ENCODE measurements at places on chromosomes 11 and 22.
A peak's percentile ranks its signal among the peaks of the same experiment; 100 is the strongest.

DNA sequence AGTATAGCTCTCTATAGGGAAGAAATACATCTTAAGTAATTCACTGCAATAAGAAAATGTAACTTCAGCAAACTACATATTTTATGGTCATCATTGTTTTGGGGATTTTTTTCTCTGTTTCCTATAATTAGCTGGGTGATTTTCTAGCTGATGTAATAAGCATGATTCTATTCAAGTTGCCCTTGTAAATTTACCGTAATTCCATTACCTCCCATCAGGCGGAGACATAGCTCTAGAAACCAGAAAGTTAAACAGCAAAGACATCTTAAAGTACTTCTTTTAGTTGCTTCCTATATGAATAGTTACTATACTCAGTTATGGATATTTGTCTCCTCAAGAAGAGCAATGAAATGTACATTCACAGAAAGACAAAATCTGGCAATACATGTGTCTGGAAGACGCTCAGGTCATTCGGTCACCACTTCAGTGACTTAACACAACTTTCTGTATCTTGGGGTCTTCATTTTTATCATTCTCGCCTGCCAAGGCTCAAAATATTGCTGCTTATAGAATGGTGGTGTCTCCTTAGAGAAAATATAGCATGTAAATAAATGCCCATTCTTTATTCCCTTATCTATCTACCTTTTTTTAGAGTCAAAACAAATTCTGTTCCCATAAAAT, 239.9 kb upstream of the ZC3H12C start:
- no peak for DNase-seq

DNA sequence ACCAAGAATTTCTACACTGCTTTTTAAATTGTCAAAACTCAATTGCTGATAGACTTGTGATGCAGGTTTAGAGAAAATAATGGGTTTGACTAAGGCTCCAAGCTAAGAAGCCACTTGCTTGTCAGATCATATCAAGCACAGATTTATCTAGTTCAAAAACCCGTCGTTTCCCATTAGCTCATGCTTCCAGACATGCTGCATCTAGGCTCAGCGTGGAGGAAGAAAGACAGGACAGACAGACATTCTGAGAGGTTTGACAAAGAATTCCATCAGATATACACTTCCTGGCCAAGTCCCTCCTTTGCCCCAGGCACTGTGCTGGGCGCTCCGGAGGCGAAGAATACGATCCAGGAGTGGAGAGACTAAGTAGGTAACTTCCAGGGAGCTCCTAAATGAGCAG, 76.8 kb downstream of the KCNC1 start:
- DNase-seq, result no peak

DNA sequence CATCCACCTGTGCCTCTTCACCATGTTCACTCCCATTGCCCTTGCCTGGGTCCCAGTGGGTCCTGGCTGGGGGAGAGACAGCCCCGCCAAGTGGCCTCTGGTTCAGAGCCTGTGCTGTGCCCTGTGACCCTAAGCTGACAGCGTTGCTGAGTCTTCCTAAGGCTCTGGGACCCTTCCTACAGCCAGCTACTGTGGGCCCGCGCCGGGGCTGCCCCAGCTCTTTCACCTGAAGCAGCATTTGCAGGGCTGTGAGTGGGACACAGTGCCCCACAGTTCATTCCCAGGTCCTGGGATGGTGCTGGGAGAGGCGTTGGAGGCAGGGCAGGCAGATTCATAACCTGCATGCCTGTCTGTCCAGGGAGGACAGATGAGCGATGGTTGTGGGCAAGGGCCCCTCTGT, 10.7 kb downstream of the TPCN2 start:
- DNase-seq, result no peak

DNA sequence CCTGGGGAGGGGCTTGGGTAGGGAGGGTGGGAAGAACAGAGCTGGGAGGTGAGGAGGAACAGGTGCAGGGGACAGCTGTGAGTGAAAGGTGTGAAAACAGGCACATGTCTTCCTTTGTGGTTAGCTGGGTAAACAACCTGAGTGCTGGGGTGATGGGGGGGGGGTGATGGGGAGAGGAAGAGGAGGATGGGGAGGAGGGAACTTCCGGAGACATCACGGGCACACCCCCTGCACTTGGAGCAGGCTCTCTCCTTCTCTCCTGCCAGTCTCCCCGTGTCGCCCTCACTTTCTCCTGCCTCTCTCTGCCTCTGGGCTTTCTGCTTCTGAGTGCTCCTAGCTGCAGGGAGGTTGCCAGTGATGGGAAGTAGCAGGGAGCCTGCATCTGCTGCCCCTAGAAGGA, 8.8 kb downstream of the CXCR5 start:
- no peak for DNase-seq

- no peak for DNase-seq
Observed at GRCh38 chr11:93869830-93870229, 19.4 kb upstream of the VSTM5 start.

- no peak for DNase-seq
Observed at GRCh38 chr11:91312541-91312940, 912.1 kb upstream of the FAT3 start.

DNA sequence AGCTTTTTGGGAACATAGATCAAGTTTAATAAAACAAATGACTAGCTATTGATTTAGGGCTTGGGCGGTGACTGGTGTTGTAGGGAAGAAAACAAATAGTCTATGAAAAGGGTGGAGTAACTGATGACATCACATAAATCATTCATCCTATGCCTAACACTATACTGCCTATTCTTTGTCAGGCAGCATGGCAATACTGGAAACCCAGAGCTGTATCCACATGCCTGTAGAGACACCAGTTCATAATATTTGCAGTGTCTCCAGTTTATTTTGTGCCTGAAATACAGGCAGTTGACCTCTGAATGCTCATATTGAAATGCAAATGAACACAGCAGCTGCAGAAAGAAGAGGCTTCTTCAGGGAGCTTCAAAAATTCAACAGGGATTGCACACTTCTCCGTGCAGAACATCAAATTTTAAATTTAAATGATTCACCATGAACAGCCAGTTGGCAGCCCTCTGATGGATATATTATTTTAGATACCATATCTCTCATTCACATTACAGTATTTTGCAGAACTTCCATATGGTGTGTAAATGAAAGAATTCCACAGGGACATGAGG, 283.1 kb upstream of the CTSC start:
- DNase-seq, result no peak

GRCh38 chr11:40185793-40186192, 1273.7 kb downstream of the LRRC4C start:
- DNase-seq, result no peak

GRCh38 chr11:131290185-131290584, 80.2 kb upstream of the NTM start:
- DNase-seq, result no peak

DNA sequence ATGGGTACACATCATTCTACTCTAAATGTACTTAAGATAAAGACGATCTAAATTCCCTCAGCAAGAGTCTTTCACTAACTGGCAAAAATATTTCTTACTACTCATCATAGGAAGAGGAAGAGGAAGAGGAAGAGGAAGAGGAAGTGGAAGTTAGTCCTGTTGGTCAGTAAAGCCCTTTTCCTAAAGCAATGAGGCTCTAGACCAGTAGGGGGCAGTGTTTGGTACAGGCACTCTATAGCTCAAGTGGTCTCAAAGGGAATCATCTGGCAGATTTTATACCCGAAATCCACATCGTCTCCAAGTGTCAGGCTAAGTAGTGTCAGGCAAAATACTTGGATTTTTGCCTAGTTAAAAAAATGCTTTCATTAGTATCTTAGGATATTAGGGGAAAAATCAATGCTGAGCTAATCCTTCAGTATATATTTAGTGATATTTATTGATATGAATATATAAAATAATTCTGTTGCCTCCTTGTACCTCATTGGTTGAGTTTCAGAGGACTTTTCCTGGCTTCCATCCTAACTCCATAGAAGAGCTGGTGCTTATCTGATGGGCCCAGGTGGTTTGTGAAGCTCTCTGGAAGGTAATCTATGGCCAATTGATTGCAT, 7.7 kb downstream of the BLID start:
- DNase-seq, result peak; percentile 26

- DNase-seq, result no peak
Observed at GRCh38 chr22:22957090-22957489, 69.5 kb downstream of the IGLL5 start.

DNA sequence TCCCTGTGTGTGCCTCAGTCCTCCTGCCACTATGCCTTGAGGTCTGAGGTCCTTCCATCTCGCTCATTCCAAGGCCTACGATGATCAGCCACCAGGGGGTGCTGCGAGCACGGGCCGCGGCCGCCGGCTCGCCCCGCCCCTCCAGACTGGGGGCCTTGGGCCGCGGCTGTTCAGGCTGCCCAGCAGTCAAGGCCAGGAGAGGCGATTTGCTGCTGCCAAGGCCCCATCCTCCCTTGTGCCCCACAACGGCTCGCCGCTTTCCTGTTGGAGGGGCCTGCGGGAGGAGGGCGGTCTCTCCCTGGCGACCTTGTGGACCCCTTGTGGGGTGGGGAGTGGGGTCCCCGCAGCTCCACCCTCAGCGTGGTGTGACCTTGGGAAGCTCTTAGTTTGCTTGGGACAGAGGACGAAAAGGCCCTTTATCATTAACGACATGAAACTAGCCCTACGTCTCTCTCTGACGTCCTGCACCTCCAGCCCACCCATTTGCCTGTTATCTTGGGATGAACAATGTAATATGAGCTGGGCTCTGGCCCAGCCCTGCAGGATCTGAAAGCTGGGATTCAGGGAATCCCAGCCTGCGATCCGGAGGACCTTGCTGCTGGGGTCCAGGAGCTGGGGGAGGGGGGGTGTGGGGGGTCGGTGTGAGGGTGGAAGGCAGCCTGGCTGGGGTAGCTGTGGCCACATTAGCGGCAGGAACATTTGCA, 5.3 kb upstream of the GALR3 start:
- DNase-seq, result peak; percentile 92

- no peak for DNase-seq
Observed at GRCh38 chr22:46660604-46661201, 40.5 kb downstream of the GRAMD4 start.

DNA sequence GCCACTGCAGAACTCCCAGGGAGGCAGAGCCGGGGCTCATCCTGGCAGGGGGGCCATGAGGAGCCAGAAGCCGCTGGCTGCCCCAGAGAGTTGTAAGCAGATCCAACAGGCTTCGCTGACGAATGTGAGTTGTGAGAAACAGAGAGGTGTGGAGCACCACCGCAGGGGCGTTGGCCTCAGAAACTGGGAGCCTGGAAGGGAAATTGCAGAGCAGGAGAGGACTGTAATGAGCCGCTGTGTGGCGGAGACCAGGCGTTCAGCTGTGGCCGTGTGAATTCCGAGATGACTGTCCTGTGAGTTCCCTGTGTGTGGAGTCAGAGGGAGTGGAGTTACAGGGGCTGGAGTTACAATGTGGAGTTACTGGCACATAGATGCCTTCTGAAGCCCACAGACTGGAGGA, 27.7 kb upstream of the ETS1 start:
- no peak for DNase-seq

DNA sequence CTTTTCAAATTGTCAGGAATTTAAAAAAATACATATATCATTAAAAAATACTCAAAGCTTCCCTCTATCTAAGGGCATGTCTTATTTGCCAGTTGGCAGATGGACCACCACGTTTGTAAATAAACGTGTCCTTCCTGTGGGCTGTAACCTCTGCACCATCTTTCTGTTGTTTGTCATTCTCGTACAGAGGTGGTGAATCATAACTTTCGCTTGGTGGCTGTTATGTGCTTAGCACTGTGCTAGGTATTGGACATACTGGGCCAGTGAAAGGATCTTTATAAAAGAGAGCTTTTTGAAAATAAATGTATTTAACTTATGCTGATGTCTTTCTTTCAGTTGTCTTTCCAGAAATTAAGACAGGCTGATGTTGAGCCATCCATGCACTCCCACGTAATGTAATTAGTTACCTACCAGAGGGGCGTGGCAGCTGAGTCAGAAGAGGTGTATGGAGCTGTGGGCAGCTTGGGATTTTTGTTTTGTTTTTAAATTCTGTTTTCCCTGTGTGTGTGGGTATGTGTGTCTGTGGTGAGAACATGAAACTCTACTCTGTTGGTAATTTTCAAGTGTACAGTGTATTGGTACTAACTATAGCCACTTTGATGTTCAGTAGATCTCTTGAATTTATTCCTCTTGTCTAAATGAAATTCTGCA, 62.7 kb downstream of the TECTA start:
- DNase-seq, result no peak

DNA sequence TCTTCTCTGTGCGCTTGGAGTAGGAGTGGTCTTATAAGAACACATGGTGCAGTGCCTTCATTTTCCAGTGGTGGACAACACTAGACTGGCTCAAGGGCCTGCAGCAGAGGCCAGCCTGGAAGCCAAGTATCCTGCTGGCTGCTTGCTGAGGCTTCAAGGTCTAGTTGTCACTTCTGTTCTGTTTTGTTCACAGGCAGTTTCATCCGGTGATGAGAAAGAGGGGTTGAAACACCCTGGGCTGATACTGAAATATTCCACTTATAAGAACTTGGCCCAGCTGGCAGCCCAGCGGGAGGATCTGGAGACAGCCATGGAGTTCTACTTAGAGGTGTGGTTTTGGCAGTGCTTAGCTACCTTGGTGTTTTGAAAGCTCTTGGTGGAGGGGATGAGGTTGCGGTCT, 29.8 kb downstream of the CABIN1 start:
- DNase-seq, result no peak

DNA sequence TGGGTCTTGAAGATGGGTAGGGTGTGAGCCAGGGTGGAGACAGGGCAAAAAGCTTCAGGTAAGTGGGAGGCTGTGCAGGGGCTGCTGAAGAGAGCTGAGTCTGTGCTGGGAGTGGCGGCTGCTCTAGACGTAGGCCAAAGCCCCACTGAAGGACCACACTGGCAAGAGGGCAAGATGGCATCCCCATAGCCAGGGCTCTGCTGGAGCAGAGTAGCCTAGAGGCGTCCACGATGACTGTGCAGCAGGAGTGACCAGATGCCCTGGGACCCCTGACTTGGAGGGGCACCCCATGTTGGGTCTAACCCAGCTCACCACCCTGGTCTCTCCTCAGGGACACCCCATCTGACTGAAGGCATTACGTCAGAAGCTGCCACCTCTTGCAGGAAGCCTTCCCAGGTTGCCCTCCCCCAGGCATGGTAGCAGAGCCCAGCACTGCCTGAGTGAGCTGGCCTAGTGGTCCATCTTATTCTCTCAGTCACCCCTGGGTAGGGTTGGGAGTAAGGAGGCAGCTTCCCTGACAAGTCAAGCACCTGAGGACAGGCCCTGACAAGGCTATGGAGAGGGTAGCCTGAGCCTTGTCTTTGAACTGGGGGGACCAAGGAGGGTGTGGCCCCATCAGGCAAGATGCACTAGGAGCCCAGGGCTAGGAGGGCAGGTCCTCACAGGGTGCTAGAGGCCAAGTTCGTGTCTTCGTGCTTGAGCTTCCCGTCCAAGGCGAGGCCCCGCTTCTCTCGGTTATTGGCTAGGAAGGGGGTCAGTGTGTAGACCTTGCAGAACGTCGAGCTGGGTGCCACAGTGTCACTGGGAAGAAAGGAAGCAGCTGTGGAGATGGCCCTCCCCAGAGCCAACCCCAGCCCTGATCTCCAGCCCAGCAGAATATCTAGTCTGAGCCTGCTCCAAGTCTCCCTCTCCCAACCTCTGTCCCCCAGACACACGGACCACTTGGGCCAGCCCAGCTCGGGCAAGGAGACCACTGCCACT, 33.1 kb downstream of the TPBGL start:
- DNase-seq, result no peak

- no peak for DNase-seq
Observed at GRCh38 chr22:42990131-42990838, 24.7 kb downstream of the PACSIN2 start.

- DNase-seq, result no peak
Observed at GRCh38 chr22:41899110-41899509, 15.8 kb downstream of the SHISA8 start.

- DNase-seq, result no peak
Observed at GRCh38 chr22:36104988-36105387, 55.6 kb downstream of the APOL3 start.

- no peak for DNase-seq
Observed at GRCh38 chr22:35726398-35726797, 8.7 kb downstream of the APOL5 start.

GRCh38 chr11:59891781-59892181, 13.2 kb downstream of the OOSP3 start:
- DNase-seq, result no peak
